Activated T-helper 9 cell treated with anti-CD3 and anti-CD28 coated beads, Interleukin-2, amount 50 U/mL, for 16 hours (primary cell): ENCODE measurements at places on chromosomes 4 and X.

DNA sequence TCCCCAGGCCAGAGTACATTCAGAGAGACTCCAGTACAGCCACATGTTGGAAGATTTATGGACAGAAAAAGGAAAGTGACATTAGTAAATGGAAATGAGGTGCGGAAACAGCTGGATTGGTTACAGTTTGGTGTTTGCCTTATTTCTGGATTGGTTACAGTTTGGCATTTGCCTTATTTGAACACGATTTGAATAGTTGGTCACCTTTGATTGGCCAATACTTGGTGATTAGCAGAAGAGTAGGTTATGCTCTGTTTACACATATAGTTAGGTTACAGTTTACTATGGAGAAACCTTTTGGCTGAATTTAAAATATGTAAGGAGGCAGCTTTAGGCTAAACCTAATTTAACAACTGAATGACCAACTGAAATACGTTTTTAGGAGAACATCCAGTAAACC, 173.7 kb downstream of the AASDH start:
- no peak for DNase-seq

- DNase-seq: no peak
Measured at GRCh38 chr4:116838609-116839008, 246.8 kb downstream of the TRAM1L1 start.

DNA sequence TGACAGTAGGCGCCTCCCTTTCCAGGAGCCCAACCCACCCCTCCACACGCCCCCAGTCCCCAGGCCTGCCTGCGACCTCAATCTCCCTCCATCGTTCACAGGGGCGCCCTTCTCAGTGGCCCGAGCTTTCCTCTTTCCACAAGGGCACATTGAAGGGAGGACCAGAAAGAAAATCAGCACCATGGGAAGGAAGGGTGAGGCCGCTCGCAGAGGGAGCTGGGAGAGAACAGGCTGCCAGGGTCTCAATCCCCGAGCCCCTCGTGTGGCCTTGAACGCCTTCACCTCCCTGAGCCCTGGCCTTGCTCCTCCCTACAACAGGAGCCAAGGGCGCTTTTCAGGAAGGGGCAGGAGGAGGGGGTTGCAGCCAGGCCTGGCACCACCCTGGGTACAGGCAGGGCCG, 66.5 kb downstream of the WFS1 start:
- DNase-seq: no peak

GRCh38 chrX:11138498-11139390, 27.6 kb downstream of the HCCS start:
- DNase-seq: no peak
